ENCODE measurements at places on chromosomes 5 and 9.

GRCh38 chr9:121876658-121877271 lies 216.3 kb downstream of the TTLL11 start:
- no peak for DNase-seq

DNA sequence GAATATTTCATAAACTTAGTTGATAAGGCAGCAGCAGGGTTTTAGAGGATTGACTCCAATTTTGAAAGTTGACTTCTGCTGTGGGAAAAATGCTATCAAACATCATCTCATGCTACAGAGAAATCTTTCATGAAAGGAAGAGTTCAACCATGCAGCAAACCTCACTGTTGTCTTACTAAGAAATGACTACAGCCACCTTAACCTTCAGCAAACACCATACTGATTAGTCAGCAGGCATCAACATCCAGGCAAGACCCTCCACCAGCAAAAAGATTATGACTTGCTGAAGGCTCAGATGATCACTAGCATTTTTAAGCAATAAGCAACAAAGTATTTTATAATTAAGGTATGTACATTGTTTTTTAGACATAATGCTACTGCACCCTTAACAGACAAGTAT lies 7.6 kb downstream of the TMEM174 start:
- no peak for DNase-seq

DNA sequence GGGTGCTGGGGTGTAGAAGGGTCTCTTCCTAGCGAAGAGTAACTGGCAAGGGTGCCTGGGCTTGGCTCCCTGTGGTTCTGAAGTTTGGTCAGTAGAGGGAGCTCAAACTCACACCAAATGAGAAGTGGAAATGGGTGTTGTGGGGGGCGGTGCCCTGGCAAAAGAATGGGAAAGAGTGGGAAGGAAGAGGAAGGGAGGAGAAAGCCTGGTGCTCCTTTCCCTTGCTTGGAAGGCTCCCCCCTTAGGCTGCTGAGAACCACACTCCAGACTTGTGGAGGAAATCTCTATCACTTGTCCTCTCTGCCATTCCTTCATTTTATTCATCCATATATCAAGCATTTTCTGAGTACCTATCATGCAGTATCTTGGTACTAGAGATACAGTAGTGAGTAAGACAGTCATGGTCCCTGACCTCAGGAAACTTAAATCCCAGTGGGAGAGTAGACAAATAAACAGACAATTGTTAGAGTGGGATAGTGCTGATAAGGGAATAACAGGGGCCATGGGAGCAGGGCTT lies 13.0 kb downstream of the SLC4A9 start:
- DNase-seq = peak; percentile 52

DNA sequence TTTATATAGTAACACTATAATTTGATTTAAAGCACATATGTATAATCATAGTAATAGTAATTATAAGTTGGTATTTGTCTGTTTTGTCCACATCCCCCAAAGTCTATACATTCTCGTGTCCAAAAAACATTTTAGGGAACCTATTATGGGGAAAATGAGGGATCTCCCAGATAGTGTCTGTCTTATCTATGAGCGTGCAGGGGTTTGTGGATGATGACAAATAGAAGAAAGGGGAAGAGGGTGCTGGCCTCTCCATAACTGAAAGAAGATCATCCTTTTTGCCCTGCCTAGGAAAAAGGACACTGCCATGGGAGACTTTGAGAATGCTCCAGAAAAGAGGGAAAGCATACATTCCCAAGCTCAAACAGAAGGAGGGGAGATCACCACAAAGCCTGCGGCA lies 45.3 kb downstream of the C5orf22 start:
- DNase-seq = no peak

DNA sequence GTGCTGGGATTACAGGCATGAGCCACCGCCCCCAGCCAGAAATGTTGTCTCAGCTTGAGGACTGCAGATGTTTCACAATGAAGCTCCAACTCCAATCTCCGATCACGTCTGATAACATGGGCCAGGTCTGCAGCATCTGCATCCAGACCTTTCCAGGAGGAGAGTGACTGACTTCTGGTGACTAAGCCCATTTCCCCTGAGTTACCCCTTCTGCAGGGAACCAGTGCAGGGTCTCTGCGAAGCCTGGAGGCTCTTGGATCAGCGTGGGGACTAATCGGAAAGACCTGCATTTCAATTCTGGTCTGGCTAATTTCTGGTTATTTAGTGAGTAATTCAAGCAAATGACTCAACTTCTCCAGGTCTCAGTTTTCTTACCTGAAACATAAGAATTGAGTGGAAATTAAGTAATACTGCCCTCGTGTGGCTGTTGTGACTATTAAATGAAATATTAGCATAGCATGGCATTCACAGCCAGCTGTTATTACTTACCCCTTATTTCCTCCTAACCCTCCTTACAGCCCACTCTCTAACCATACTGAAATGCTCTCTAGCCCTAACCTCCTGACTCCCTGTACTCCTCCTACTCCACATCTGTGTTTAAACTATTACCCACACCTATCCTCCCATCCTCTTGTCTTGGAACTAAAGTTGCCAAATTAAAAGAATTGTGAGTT lies 2.2 kb upstream of the GNPDA1 start:
- peak; percentile 90 for DNase-seq

DNA sequence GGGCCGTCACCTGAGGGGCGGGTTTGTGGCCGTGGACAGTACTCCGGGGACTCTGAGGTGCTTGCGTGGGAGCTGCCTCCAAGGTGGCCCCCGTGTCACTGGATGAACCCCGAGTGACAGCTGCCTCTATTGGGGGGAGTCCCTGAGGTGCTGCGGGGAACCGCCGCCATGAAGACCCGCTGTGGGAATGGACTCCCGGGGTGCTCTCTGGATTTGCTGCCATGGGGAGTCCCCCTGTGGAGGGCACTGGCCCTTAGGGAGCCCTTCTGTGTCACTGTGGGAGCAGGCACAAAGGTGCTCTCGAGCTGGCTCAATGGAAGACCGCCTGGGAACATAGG lies 100.2 kb upstream of the CCL21 start:
- DNase-seq = no peak

DNA sequence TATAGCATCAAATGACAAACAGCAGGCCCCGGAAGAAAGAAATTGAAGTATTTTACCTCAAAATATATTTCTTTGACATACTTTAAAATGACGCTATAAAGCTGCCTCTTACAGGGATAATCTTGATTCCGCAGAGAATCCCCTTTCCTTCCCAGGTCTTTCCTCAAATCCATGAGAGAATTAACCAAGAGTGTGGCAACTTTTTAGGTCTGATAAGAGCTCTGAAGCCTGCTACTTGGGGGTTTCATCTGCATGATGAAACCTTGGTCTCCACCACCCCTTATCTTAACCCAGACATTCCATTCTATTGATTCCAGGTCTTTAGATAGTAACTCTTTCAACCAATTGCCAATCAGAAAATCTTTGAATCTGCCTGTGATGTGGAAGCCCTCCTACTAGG lies 173.8 kb downstream of the CEMIP2 start:
- no peak for DNase-seq

- peak; percentile 82 for DNase-seq
Measured at GRCh38 chr9:33225319-33226147, 14.4 kb upstream of the SPINK4 start.

- DNase-seq = no peak
Measured at GRCh38 chr5:61732369-61732768, 400.3 kb downstream of the ZSWIM6 start.

DNA sequence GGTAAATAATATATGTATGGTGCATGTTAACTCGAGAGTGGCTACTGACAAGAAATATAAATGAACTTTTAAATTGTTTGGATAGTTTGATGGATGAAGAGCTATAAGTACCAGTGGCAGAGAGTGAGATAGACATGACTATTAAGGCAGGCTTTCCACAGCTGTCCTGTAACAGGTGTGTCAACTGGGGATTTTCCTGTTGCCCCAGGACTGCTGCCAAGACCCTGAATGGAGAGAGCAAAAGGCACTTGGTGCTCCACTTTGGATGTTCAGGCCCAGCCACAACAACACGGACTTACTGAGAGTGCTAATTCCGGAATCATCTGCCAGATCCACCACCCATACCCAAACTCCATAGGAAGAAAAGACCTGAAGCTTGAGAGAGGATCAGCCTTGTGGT lies 215.1 kb downstream of the SEC61B start:
- DNase-seq = no peak

DNA sequence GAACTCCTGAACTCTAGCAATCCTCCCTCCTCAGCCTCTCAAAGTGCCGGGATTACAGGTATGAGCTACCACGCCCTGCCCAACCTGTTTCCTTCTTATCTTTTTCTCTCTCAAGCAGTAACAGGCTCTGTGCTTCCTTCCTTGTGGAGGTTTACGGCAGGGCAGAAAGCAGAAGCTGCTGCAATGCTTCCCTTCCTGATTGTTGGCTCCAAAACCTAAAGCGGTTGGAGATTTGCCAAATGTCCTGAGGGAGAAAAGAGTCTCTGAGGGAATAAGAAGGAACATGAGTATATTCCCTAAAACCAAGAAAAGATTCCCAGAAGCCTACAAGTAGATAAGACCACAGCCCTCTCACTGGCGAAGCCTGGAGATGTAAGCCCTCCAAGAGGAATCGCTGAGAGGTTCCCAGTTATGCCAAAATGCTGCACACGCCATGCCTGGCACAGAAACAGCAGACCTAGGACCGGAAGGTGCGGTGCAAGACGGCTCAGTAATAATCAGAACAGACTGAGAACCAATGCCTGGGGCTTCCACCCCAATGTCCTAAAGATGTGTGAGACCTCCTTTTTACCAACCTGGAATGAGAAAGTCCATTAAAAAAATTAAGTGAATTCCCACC lies 73.2 kb downstream of the APTX start:
- DNase-seq = no peak

DNA sequence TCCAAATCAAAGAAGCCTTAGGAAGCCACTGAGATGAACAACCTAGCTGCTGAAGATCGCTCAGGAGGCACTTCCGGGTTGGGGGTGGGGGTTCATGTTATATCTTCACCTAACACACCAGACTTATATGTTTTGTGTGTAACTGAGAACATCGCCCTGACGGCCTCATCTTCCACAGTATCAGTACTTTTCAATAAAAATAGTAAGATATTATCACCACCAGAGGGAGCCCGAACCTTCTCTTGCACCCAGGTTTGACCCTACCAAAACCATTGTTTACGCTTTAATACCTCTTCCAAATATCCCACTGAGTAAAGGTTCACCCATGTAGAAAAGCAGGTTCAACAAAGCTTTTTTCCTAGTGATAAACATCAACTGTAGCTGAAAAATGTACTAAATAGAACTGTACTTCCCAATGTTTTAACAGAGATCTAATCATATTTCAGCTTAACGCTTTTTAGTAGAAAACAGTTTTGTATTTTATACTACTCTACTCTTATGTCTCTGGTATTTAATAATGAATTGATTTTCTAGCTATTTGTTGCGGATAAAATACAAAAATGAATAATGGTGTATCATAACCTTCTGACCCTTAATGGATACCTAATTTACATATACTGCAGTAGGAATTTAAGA lies 244.0 kb downstream of the EPB41L4A start:
- peak; percentile 63 for DNase-seq

GRCh38 chr5:106865279-106865678 lies 805.5 kb downstream of the EFNA5 start:
- no peak for DNase-seq

- no peak for DNase-seq
Measured at GRCh38 chr5:36033486-36033885, 33.2 kb downstream of the UGT3A2 start.

DNA sequence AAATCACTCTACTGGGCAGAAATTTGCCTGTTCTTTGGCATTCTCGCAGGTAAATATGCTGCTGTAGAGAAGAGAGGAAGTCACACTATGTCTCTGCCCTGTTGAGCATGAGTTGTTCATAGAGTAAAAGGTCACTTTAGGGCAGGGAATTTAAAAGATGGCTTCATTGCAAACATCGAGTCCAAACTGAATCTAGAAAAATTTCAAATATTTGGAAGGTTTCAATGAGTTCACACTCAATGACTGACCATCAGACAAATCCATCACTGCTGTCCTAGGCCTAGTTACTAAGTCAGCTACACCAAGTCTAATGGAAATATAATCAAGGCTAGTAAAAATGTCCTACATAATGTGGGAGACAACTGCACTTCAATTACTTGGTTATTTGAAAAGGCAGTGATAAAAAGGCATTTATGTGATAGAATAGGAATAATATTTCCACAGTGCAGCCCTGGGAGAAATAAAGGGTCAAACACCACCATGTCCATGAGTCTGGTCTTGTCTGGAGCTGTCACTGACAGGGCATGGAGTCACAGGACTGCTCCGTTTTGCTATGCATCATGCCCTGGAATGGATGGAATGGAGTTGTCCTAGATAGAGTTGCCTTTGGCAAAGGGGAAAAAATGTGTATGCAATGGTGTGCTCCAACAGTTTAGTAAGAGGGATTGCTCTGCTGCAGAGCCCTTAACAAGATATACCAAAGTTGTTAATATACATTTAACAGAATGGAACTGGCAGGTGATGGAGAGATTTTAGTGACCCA lies 218.5 kb upstream of the DAPK1 start:
- no peak for DNase-seq

DNA sequence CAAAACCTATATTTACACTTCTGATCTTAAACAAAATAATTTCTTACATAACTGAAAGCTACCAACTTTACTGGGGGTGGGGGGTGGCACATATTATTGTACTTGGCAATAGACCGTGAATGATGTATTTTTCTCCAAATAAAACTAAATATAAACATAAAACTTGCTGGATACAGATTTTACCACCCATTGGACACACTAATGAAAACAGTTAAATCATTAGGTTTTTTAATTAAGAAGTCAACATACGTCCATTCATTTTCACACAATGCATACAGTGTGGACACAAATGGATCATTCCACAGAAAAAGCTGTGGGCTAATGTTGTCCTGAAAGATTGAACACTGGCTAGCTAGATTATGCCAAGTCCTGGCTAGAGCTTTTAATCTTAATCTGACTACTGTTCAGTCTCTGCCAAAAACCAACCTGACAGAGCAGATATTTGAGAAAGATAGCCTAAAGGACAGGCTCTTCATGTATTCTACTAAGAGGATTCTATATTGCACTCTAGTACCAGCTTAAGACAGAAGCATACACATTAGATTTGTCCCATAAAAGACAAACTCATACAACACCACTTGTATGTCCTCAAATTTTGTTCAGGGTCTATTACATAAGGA lies 118.1 kb downstream of the SIL1 start:
- no peak for DNase-seq

- no peak for DNase-seq
Measured at GRCh38 chr9:130868230-130868629, 28.4 kb downstream of the QRFP start.

- DNase-seq = no peak
Measured at GRCh38 chr5:10307206-10308148, at the start of gene CMBL. CMBL (minus strand) TSS chr5:10307902; CDS start chr5:10290762, 17,140 bp downstream.

GRCh38 chr5:122297587-122298298 lies 14.3 kb upstream of the SNCAIP start:
- no peak for DNase-seq

- no peak for DNase-seq
Measured at GRCh38 chr9:5580650-5581049, 48.3 kb upstream of the RIC1 start.
